ACHN (cell line): ENCODE measurements at places on chromosomes 7 and 10.
A peak's percentile ranks its signal among the peaks of the same experiment; 100 is the strongest.

DNA sequence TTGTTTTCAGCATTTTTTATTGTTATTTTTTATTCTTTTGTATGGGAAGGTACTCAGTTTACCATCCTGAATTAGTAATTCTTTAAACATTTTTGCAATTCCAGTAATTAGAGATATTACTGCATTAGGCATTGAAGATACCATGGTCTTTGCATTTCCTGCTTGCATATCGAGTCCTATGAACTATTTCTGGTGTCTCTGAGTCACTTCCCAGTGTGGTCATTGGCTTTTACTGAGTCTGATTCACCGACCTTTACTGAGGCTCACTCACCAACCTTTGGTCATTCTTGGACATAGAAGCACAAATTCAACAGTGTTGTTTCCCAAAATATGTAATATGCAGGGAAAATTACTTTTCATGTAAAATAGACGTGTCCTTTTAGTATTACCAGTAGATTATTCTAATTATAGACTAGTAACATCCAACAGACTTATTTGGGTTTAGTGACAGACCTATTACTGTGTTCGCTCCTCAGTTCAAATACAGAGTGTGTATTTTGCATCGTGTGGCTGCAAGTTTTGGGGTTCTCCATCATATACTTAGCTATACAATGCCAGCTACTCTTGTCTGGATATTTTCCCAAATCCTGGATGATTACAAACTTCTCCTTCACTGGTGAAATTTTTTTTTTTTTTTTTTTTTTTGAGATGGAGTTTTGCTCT is 180.7 kb upstream of the PRSS1 start:
- DNase-seq: peak; percentile 90

GRCh38 chr7:127150543-127150942 is 102.2 kb downstream of the GRM8 start:
- DNase-seq: no peak

GRCh38 chr10:995559-995926 is 7.3 kb downstream of the GTPBP4 start:
- no peak for DNase-seq

- DNase-seq: no peak
Measured at GRCh38 chr7:149870274-149870673, 3.5 kb upstream of the ATP6V0E2 start.

DNA sequence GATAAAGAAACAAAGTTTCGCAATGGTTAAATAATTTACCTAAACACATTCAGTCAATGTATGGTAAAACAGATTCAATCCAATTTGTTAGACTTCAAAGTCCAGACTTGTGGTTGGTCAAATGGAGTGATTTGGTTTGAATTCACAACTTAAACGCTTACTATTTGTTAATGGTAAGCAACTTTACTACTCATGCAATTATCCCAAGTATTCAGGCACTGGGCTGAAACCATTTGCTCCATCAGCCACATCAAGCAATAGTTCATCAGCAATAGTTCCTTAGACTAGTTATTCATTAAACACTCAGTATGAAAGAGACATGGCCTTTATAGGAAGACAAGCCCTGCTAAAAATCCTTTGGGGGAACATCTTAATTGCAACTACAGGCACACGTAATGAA is 253.0 kb downstream of the AGMO start:
- no peak for DNase-seq

- DNase-seq: no peak
Measured at GRCh38 chr10:121566755-121567154, 31.5 kb downstream of the FGFR2 start.

GRCh38 chr10:94461503-94461902 is 59.2 kb downstream of the TBC1D12 start:
- DNase-seq: no peak

- no peak for DNase-seq
Measured at GRCh38 chr10:3848775-3849635, 64.0 kb upstream of the KLF6 start.

GRCh38 chr7:24821045-24821753 is 63.9 kb upstream of the GSDME start:
- peak; percentile 97 for DNase-seq

- DNase-seq: peak; percentile 24
Measured at GRCh38 chr7:100957832-100958421, 8.6 kb downstream of the MUC3A start.

GRCh38 chr10:80448209-80448942 is 5.7 kb upstream of the TSPAN14 start:
- DNase-seq: no peak

GRCh38 chr10:77581738-77582137 is 55.9 kb downstream of the KCNMA1 start:
- DNase-seq: no peak

DNA sequence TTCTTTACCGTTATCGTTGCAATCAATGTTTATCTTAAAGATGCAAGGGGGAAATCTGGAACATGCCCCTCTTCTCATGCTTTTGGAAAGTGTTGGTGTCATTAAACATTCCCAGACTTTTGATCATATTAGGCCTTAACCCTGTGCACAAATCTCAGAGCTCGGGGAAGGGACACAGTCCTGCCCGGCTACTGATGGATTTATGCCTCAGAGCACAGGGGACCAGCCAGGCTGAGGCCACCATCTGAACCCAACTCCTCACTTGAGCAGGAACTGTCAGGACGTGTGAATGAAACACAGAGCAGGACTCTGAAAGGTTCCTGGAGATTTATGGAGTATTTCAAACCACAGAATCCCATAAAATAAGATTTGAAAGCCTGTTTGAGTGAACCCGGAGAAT is 132.0 kb upstream of the CXCL12 start:
- DNase-seq: no peak

- DNase-seq: no peak
Measured at GRCh38 chr10:18136073-18136791, 4.0 kb upstream of the CACNB2 start.

DNA sequence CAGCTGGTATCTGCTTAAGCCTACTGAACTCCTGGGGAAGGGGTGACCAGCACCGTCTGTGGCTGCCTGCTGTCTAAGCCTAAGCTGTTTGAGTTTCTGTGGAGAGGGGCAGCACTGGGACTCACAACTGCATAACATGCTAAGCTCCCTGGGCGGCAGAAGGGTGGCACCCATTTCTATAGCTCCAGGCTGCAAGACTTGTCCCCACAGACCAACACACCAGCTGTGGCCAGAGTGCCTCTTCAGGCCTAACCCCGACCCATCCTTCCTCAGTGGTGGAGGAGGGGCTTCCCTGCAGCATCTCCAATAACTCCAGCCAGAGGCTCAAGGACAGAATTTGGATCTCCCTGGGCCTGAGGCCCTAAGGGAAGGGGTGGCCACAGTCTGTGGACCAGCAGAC is 464.1 kb downstream of the SEMA3D start:
- DNase-seq: no peak

GRCh38 chr7:39952374-39952773 is 2.3 kb downstream of the CDK13 start:
- DNase-seq: peak; percentile 60

- DNase-seq: no peak
Measured at GRCh38 chr7:129792721-129793120, 160.0 kb downstream of the UBE2H start.

DNA sequence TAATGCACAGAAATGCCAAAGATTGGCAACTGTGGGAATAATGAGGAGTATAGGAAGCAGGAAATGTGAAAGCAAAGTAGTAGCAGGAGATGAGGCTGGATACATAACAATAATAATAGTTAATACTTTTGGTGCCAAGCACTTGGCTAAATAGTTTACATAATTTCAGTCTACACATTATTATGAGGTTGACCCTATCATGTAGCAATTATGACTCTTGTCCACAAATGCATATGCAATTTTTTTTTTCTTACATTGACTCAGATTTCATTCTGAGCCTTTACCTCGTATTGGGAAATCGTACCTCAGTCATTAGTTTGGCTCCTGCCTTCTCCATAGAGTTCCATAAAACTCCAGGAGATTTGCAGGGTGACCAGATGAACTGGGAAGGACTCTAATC is 219.9 kb downstream of the SUGCT start:
- no peak for DNase-seq

DNA sequence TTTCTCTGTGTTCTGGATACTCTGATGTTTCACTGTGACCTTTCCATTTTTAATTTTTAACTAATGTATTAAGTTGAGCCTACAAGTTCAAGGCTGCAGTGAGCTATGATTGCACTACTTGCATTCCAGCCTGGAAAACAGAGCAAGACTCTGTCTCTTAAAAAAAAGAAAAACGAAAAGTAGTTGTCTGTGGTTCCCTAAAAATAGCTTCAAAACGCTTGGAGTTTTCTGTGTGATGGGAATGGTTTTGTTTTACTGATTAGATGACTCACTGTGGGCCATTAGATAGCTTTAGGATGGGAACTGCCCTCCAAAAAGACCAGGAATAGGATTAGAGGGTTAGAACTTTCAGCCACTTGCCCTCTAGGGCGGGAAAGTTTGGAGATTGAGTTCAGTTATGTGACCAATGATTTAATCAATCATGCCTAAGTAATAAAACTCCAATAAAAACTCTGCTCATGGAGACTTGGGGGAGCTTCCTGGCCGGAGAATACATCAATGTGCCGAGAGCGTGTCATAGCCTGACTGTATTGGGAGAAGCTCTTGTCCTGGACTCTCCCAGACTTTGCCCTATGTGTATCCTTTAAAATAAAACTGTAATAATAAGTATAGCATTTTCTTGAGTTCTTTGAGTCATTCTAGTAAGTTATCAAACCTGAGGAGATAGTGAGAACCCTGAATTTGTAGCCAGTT is 147.1 kb downstream of the LYZL1 start:
- no peak for DNase-seq

- no peak for DNase-seq
Measured at GRCh38 chr10:132504501-132505272, 32.9 kb upstream of the INPP5A start.

DNA sequence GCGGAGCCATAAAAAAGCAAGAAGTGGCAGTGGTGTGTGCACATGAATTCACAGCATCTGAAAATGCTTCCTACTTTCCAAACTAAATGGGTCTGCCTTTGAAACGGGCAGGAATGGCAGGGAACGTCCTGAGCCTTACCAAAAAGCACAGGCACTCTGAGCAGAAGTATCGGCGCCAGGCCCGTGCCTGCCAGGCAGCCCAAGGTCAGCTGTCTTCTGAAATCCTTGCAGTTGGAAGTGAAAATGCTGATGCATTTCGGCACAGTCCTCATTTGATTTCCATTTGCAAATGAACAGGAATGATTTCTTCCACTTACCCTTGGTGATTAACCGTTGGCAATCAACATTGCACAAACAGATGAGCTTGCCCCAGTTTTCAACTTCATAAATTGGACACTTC is 47.6 kb upstream of the MNX1 start:
- no peak for DNase-seq

- DNase-seq: no peak
Measured at GRCh38 chr10:63106111-63106755, 26.9 kb upstream of the NRBF2 start.

DNA sequence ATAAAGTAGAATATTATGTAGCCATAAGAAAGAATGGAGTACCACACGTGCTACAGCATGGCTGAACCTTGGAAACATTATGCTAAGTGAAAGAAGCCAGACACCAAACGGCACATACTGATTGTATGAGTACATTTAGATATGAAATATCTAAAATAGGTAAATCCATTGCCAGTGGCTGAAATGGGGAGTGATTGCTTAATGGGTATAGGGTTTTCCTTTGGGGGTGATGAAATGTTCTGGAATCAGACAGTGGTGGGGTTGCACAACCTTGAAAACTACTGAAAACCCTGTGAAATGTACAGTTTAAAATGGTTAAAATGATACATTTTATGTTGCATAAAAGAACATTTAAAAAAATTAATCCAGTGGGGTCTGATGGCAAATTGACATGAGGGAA is 667.9 kb downstream of the AUTS2 start:
- no peak for DNase-seq

GRCh38 chr10:4670737-4671136 is 155.3 kb upstream of the AKR1E2 start:
- DNase-seq: peak; percentile 74
